ENCODE measurements at places on chromosomes 13 and 19.

- DNase-seq: no peak
These were observed 77.8 kb downstream of the TEX29 start for GRCh38 chr13:111398196-111398595.

DNA sequence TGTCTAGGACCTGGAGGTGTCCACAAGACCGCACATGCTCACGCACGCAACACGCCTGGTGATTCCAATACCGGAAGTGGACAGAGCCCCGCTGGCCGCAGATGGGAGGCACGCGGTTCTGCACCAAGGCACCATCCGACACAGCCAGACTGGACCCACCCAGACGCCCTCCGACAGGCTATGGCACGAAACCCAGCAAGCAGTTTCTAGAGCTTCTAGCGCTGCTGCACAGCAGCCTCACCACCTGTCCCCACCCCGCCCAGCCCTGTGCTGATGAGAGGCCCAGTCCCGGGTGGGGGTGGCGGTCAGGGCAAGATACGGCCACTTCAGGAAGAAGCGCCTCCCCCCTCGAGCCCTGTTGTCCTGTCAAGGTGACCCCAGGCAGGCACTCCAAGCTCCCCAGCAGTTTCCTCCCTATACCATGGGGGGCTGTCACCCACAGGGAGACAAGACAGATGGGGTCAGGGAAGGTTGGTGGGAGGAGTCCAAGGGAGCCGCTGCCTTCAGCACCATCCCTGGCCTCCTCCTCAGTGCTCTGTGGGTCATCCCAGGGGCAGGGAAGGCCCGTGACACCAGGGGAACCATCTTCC, 11.3 kb downstream of the LSM4 start:
- no peak for DNase-seq

GRCh38 chr13:51644654-51645053, 60.4 kb downstream of the WDFY2 start:
- no peak for DNase-seq

- no peak for DNase-seq
These were observed 181.9 kb downstream of the PCDH9 start for GRCh38 chr13:67048084-67048820.

GRCh38 chr19:35846038-35846668, 6.2 kb downstream of the NPHS1 start:
- DNase-seq: no peak

GRCh38 chr13:75660694-75661093, 24.6 kb downstream of the LMO7 start:
- DNase-seq: no peak

- no peak for DNase-seq
These were observed 270.4 kb downstream of the ENOX1 start for GRCh38 chr13:43516401-43516833.

DNA sequence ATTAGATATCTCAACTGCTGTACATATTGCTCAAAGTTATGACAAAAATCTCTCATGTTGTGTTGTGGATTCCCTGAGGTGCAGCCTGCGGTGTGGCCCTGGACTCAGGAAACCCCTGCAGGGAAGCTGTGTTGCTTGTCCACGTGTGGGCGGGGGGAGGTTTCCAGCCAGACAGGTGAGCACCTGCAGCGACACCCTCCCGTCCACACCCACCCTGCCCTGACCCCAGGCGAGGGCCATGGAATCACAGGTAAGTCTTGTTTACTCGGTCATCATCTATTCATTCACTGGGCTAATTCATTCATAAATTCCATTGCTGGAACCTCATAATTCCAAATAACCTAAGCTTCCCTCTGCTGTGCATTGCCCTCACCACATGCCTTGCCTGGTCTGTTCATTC, 14.1 kb downstream of the PLPP2 start:
- DNase-seq: no peak

GRCh38 chr13:113192279-113192678, 16.2 kb downstream of the PCID2 start:
- DNase-seq: no peak

GRCh38 chr19:10004617-10005016, 5.7 kb downstream of the COL5A3 start:
- no peak for DNase-seq

DNA sequence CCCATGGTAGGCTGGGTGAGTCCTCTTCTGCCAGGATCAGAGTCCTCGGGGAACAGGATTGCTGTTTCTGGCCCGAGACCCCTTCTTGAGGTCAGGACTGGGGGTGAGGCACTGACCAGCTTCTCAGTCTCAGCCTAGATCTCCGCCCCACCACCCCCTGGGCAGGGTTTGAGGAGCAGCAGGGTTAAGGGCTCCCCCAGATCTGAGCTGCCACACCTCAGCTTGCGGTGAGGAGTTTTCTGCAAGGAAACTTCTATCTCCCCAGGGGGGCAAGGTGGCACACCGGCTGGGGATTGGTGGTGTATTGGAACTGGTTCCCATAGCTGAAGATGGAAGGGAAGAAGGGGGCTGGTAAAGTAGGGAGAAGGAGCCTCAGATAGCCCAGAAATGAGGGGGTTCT, 19.5 kb downstream of the CHST8 start:
- no peak for DNase-seq

GRCh38 chr19:19382118-19382517, 23.4 kb upstream of the GATAD2A start:
- no peak for DNase-seq

GRCh38 chr13:112971288-112971643, 2.3 kb downstream of the MCF2L start:
- no peak for DNase-seq

GRCh38 chr19:33796164-33796875, at the start of gene KCTD15:
KCTD15 (plus strand) TSS chr19:33796870; CDS start chr19:33800455, 3,585 bp downstream.
- peak; percentile 44 for DNase-seq

Data from HL-60 (cell line).